ENCODE measurements at places on chromosomes 2 and 18.
A peak's percentile ranks its signal among the peaks of the same experiment; 100 is the strongest.

DNA sequence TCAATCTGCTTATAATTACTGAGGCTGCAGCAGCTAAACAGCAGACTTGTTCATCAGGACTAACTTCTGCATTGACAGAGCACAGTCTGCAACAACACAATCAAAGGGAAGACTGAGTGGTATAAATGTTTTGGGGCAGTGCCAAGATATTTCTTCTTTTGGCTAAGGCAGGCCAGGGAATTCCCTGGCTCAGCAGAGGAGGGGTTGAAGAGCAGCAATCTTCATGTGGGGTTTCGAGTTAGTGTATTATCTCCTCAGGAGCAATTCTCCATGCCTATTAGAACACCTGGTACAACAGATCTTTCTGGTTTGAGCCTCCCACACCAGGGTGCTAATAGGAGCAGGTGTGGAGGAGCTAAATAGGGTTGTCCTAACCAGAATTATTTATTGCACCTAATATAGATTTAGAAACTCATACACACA, 103.0 kb upstream of the STK17B start:
- DNase-seq, result no peak

DNA sequence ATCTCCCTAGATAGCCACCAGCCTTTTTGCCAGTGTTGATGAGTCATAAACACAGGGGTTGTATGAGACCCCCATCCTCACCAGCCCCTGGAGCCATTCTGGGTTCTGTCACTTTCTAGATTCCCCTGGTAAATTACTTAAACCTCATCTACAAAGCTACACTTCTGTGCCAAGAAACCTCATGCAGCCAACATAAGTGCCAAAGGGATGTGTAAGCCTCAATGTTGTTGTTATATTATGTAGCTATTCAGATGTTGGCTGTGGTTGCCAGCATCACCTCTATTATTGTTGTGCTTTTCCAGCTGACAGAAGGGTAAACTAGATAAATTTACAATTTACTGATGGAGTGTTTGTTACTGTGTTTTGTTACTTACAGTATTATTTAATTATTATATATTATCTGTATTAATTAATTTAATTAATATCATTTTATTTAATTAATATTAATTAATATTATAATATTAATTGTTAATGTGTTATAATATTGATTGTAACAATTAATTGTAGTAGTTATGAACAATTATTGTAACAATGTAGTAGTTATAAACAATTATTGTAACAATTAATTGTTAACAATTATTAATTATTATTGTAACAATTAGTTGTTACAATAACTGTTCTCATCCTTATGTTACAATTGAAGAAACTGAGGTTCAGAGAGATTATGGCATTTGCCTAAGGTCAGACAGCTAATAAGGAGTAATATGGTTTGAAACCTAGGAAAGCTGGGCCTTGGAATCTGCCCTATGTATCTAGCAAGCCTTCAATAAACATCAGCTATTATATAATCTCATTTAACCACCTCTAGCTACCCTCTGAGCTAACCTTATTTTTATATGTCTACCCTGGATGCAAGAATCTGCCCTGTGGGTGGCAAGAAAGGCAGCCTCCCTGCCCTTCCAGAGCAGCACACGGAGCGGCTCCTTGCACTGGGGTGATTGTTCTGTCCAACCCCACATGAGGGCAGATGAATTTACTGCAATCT, 36.1 kb downstream of the PSTPIP2 start:
- no peak for DNase-seq

DNA sequence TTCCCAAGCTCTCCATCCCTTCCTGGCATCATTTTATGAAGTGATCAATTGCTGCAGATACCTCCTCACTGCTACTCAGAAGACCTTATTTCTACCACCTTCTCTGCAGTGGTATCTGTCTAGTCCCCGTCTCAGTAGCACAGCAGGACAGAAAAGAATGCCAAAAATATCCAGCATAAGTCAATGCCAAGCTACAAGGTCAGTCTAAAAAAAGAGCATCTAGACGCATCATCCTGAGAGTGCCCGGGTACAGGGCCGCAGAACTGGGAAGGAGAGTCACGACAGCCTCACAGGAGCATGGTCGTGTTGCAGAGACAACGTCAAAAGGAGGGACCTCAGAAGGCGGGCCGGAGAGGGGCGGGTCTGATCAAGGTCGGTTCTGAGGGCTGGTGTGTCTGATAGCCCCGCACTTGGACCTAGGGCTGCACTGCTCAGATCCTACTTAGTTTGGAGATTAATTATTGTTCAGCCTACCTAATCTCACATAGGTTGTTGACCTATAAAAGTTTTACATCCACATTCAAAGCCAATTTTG, 24.3 kb upstream of the SNTG2 start:
- DNase-seq, result no peak

DNA sequence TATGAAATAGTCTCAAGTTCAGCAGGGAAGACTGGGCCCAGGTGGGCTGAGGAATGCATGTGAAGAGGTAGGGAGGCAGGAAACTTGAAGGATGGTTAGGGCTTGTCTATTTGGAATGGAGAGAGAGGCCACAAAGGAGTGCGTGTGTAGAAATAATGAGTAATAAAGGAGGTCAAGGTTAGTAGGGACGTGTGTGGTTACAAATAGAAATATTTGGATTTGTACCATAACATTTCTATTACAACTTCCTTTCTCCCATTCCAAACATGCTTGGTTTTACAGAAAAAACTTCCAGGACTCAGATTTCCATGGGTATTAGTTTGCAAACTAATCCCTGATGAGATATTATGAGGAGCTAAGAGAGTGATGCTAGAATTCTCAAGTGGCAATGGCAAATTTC, 280.6 kb downstream of the NCKAP5 start:
- DNase-seq, result no peak

- no peak for DNase-seq
Observed at GRCh38 chr2:25381502-25381901, 39.8 kb upstream of the DNMT3A start.

GRCh38 chr2:47905386-47906156, 727 bp downstream of the FBXO11 start:
- peak; percentile 55 for DNase-seq

DNA sequence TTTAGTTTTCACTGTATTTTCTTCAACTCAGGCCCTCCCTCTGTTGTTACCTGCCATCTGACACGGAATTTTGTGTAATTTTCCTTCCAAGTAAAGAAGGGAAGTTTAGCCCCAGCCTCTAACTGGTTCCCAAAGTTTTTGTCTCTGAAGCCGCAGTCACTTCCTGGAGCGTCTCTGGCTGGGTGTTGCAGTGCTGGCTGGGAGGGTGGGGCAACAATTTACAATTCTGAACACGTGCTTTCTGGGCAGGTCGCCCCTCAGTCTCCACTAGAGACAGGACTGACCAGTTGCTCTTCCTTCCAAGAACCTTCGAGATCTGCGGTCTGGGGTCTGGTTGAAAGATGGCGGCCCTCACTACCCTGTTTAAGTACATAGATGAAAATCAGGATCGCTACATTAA, 3.5 kb downstream of the CNDP2 start:
- peak; percentile 62 for DNase-seq

DNA sequence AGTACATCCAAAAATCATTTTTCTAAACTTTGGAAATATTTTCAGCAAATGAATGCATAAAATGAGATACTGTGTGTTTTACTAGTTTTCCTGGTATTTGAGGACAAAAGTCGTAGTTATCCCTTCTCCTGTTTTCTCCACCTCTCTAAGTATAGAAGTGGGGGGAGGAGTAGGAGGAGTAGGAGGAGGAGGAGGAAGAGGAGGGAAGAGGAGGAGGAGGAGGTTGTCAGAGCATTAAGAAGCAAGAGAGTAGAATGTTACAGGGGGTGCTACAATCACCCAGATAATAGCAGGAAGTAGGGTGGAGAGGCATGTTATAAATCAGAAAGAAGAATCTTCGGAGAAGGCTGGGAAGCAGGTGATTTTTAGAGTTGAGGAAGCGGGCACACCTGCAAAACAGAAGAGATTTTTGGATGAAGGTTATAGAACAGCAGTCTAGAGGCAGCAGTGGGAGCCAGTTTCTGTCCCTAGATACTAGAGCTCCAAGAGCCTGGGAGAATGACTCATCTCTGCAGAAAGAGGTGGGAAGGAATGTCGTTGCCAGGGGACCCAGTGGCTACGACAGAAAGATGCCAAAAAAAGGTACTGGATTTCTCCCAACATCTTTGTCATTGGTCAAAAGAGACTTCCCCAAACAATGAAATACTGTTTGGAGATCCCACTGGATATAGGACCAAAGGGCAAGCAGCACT, 44.2 kb upstream of the AQP4 start:
- no peak for DNase-seq

GRCh38 chr18:43634994-43635393, 357.7 kb upstream of the SYT4 start:
- DNase-seq, result no peak

DNA sequence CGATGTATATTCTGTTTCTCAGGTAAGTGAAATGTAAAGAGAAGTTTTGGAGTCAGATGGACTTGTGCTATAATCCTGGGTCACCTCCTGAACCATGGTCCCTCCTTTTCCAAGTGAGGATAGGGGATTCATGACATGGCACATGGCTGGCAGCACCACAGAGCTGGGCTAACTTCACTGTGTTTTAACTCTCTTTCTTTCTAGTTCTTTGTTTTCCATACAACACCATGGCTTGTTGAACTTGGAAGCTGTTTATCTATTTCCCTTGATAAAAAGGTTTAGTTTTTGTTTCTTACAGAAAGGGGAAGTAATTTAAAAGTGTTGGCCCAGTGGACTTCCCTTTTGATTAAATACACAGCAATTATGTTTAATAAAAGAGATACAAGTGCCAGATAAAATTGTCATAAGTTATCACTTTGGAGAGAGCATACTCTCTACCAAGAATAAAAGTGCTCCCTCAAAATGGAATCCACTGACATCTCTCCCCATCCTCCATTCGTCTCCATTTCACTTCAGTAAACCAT, 90.4 kb downstream of the PLCL1 start:
- DNase-seq, result no peak

DNA sequence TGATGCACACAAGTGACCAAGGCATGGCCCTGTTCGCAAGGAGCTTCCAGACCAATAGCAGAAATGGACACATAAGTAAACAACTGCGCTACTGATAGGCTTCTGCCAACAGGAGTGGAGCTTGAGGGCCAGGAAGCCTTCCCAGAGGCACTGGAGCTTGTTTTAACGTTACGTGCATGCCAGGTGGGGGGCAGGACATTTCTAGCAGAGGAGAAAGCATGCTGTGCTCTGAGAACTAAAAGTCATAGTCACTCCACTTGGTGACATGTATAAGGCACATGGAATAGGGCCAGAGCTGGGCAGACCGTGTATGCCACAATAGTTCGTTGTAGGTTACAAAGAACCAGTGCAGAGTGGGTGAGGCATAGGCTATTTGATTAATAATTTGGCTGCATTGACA, 184.2 kb downstream of the NEDD4L start:
- DNase-seq, result no peak

DNA sequence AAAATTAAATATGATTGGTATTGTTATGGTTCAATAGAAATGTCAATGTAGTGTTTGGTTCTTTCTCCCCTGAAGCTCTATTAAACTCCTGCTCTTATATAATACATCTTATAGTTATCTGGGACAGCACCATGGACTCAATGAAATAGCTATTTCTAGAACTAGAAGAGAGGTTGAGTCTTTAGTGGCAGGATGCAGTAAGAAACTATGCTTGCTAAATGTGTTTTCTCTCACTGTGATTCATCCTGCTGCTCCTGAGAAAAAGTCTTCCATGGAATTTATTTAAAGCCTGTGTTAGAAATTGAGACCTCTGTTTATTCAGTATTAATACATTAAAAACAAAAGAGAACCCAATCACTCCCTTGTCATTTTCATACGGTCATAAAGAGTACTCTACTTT, 61.5 kb downstream of the G6PC2 start:
- DNase-seq, result no peak

GRCh38 chr2:152047824-152048471, 50.9 kb downstream of the CACNB4 start:
- DNase-seq, result no peak

DNA sequence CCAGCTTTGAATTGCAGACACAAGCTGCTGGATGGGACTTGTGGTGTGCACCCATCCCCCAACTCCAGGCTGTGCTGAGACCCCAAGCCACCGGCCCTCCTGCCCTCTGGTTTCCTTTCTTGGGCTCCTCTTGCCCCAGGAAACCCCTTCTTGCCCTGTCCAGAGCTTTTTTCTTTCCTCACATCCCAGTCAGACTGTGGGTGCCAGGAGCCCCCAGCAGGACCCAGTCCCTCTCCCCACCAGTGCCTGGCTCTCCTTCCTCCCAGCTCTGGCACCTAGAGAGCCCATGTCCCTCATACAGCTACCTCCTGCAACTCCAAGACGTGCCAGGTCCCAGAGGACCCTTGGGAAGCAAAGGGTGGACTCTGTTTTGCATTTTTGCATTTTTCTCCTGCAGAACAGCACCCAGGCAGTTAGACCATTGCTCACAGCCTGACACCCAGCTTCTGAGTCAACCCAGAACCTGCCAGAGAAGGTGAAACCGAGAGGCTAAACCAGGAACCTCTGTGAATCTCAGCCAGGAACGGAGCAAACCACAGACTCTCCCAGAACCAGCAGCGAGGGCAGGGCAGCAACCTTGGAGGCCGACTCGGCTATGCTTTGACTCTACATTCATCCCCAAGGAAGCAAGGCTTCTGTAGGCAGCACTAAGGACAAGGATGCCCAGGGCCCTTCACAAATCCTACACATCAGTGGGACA, 221.1 kb downstream of the ANAPC1 start:
- DNase-seq, result no peak

GRCh38 chr2:241808721-241809382, at the start of gene NEU4:
Gene NEU4 (plus strand): TSS chr2:241809193. CDS start chr2:241814485, 5,292 bp downstream.
- DNase-seq, result no peak

Data from NK-92 treated with Interleukin-12 subunit alpha and Interleukin-12 subunit beta, amount 100 ng/mL, for 24 hours (cell line).